ENCODE measurements at places on chromosomes 2 and 18.

DNA sequence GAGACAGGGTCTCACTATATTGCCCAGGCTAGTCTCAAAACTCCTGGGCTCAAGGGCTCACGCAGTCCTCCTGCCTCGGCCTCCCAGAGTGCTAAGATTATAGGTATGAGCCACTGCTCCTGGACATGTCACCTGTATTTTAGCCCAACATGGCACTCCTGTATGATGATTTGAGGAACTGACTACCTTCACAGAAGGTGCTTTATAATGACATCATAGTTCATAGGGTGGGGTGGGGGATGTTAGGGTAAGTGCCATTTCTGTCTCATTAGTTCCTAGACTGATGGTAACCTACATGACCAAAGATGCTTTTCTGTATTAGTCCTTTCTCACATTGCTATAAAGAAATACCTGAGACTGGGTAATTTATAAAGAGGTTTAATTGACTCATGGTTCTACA is 109.7 kb downstream of the MAP4K4 start:
- DNase-seq = no peak

DNA sequence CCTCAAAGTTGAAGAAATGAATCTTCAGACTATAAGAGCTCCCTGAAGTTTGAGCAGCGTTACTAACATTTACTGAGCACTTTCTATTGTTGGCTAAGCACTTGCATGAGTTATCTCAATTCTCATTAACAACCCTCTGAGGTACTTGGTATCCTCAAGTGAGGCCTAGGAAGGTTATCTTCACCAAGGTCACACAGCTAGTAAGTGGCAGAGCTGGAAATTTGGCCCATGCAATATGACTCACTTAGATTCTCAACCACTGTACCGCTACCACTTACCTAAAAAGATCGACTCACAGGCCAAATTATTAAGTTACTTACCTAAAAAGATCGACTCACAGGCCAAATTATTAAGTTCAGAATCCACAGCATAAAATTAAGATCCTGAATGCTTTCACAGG is 8.7 kb upstream of the METAP1D start:
- no peak for DNase-seq

DNA sequence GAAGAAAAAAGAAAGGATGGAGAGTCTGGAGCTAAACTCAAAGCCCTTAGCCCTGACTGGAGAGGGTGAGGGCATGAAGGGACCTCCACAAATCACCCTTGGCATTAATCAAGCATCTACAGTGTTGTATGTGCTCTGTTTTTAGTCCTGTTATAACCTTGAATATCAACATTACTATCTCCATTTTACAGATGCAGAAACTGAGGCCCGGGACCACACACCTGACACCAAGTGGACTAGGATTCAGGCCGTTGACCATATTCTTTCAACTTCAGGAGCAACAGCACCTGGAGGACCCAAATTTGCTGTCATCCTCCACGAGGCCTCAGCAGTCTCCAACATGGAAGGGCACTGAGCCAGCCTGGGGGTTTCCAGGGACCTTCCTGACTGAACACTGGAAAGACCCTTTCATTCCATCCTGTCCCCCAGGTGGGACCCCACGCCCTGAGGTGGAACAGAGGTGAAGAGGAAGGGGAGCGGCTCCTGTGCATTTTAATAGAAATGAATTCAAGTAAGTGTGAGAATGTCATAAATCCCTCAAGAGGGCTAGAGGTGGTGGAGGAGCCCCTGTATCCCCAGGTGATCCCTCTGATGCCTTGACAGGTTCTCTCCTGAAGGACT is 41.0 kb downstream of the SERTAD2 start:
- no peak for DNase-seq

DNA sequence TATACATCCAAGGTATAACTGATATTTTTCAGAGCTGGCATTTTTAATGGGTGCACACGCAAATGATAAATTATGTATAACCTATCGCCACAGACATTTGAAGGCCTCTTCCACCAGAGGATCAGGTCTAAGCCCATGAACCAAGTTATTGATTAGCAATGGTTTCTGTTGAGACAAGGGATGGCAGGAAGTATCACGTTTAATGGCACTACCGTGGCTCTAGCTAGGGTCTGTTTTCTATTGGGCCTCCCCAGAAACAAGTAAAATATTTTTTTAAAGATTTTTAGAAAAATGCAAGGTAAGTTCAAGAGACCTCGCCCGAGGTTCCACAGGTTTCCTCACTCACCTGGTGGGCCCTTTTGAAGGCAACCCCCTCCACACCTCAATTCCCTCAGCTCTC is 667 bp downstream of the GFPT1 start:
- no peak for DNase-seq

DNA sequence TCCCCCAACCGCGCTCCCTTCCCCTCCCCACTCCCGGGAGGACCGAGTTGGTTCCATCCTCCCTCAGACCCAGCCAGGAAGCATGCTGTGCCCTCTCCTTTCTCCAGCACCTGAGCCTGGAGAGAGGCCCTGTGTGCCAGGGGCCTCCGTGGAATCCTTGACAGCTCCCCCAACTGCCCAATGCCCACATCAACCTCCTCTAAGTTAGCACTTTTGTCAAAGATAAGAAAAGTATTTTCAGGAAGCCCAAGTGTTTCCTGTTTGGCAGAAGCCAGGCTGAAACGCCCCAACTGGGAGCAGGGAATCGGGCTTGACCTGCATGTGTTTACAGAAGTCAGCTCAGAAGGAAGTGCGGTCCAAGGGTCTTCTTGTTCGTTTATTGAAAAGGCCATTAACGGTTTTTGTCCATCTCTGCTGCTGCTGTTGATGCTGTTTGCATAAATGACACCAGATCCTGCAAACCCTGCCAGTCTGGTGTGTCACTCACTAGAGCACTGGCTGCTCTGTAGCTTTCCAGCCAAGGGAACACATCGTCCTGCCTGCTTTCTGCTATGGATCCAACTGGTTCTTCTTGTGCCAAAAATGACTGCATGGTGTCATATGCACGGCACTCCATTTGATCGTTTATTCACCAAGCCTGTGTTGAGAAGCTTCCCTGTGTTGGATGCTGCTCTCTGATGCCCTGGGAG is 35.4 kb upstream of the COL6A3 start:
- no peak for DNase-seq
